ENCODE measurements at places on chromosomes 11 and 22.

GRCh38 chr22:23786752-23787599 is at the start of gene SMARCB1:
TSS of gene SMARCB1 (plus strand) at chr22:23786966. CDS start at chr22:23787170, 204 bp downstream.
- peak; percentile 90 for DNase-seq

DNA sequence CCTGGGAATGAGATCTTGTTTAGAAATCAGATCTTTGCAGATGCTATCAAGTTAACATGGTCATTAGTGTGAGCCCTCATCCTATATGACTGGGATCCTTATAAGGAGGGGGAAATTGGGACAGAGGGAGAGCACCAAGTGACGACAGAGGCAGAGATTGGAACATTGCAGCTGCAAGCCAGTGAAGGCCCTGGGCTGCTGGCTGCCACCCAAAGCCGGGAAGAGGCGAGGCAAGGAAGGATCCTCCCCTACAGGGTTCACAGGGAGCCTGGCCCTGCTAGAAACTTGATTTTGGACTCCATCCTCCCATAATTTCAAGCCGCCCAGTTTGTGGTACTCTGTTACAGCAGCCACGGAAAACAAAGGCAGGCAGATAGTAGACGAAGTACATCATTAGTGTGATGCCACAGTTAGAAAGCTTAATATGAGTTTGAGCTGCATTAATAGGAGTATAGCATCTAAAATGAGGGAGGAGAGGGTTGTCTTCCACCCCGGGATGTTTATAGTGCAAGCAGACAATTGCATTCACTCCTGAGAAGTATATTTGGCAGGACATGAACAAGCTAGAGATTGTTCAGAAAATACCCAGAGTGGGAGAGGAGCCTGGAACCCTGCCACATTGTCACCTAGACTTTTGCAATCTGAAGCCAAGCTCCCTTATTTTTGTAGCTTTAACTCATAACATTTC is 56.8 kb upstream of the CLMP start:
- no peak for DNase-seq

DNA sequence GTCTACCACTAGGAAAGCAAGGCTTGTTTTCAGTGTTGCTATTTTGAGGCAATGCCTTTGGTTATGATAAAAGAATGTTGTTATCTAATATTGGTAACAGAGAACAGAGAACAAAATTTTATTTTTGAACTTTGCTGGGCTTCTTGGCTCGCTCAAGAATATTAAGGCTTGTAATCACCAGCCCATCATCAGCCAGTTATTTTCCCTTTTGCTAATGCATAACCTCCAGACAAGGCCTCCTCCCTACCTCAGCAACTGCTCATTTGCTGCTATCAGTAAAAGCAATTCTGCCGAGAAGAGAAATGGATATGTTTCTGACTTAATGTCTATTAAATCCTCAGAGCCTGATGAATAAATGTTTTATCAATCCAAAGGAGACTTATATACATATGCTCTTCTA is 8.9 kb downstream of the MTMR2 start:
- DNase-seq, result no peak

- no peak for DNase-seq
Measured at GRCh38 chr11:48096588-48097525, 116.5 kb downstream of the PTPRJ start.

DNA sequence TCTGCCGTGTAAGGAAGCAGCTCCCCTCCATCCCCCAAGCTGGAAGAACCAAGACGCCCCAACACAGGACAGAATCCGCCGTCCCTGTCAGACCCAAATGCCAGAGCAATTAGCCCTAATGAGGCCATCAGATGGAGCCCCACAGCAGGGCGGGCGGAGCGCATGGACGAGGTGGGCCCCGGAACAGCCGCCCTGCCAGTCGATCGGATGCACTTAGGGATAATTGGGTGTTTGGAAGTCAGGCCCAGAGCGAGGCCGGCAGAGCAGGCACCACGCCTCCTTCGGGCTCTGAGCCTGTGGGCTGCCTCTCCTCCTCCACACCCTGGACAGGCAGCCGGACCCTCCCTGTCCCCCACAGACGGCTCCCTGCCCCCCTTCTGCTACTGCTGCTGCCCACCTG is 5.5 kb upstream of the TH start:
- DNase-seq, result no peak

DNA sequence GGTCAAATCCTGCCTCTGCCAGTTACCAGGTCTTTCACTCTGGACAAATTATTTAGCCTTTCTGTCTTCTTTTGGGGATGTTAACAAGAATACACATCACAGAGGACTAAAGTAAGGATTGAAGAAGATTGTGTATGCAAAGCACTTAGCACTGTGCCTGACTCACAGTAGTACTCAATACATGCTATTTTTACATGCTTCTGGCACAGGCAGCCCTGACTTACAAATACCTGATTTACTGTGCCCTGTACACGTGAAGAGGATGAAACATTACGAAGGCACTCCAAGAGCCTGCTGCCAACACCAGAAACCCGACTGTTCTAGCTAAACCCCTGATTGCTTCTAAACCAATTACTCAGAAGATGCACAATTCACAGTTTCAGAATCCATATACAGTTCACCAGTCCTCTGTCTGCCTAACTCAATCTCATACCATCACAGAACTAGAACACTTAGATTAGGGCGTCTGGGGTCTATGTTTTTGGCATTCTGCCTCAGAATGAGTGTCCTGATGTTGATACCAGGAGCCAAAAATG is 300.9 kb upstream of the DDI1 start:
- DNase-seq, result no peak

DNA sequence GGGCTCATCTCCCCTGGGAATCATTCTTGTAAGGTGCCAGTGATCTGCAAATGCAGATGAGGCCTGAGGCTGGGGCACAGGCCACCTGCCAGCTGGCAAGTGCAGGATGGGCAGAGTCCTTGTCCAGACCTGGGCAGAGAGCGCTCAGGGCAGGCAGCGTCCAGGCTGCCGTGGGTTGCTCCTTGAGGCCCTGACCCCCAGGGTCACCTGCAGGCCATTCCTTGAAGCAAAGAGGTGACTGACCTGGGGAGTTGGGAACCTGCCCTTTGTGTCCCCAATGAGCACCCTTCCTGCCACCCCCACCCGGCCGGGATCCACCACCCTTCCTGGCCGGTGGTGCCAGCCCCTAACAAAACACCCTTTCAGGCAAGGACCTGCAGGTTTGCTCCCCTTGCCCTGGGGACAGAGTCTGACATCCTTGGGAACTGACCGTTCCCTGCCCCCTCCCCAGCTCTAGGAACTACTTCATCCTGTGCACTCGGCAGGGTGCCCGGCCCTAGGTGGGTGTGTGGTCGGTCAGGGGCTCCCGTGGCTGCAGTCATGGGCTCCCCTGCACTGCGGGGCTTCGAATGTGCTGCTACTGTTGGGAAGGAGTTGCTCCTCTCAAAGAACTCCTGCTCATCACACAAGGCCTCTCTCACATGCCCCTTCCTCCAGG is 28.3 kb downstream of the DUSP8 start:
- DNase-seq, result no peak

DNA sequence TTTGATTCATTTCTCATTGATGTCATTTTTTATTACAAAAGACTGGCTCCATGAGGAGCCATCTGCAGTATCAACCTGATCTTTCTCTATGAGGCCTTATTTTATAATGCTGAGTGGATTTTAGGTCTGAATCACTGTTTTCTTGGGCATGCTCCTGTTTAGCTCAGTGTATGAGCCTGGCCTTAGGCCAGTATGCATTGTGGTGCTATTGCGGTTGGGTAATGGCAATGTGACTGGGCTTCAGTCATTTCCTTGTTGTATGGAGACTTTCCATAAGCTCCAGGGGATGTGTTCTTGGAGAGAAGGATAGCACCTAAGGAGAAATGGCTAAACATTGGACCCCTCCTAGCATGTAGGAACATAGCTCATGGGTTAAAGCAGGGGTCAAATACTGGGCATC is 293.2 kb downstream of the NELL1 start:
- no peak for DNase-seq

- no peak for DNase-seq
Measured at GRCh38 chr11:20046416-20046815, 113.9 kb downstream of the DBX1 start.

Measured in NB4 (cell line).